ENCODE measurements at places on chromosomes 6 and 20. TPM values are rescaled to one million over a fixed set of nuclear protein-coding genes. Genes with fewer than 3 reads are reported as not detected.

The NOTCH4 gene
- polyA plus RNA-seq: 4.0 TPM

DNA sequence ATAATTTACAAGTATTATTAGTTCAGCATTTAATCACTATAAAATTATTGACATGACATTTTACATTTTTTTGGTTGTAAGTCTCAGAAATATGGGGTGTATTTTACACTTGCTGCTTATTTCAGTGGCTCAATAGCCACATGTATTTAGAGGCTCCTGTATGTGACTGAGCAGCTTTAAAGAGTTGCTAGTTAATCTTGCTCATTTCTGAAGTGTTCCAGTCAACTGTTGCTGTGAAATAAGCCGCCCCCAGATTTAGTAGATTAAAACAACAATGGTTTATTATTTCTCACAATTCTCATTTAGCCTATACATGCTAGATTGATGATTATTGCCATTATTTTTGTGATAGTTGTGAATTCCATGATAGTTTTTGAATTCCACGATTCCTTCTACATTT lies 23.0 kb downstream of the CD109 start:
- DNase-seq: no peak

The ZSCAN26 gene
- 16.1 TPM for polyA plus RNA-seq

- peak; percentile 67 for DNase-seq
These were observed 88.2 kb upstream of the BHLHE23 start for GRCh38 chr20:63094767-63095499.

GRCh38 chr6:145863988-145864616 lies 49.5 kb upstream of the FBXO30 start:
- DNase-seq: no peak

- DNase-seq: no peak
These were observed 1.8 kb downstream of the WDR46 start for GRCh38 chr6:33286946-33287914.

The C6orf47 gene
- polyA plus RNA-seq: 7.5 TPM

- DNase-seq: no peak
These were observed 453.0 kb upstream of the SULF2 start for GRCh38 chr20:48238326-48238725.

DNA sequence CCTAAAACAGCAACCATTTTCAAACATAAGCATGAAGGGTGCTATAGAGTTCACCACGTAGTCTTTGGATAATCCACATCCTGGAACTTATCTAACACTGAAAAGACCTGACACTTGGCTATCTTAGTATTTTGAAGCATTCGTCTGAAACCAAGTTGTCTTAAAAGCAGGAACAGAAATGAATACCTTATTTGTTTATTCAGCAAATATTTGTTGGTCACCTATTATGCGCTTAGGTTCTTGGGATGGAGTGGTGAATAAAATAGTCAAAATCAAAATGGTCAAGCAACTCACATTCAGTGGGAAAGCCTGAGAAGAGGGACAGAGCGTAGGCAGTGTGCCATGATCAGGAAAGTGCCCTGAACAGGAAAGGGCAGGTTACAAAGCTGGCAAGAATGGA lies 188.4 kb upstream of the COL21A1 start:
- DNase-seq: no peak

DNA sequence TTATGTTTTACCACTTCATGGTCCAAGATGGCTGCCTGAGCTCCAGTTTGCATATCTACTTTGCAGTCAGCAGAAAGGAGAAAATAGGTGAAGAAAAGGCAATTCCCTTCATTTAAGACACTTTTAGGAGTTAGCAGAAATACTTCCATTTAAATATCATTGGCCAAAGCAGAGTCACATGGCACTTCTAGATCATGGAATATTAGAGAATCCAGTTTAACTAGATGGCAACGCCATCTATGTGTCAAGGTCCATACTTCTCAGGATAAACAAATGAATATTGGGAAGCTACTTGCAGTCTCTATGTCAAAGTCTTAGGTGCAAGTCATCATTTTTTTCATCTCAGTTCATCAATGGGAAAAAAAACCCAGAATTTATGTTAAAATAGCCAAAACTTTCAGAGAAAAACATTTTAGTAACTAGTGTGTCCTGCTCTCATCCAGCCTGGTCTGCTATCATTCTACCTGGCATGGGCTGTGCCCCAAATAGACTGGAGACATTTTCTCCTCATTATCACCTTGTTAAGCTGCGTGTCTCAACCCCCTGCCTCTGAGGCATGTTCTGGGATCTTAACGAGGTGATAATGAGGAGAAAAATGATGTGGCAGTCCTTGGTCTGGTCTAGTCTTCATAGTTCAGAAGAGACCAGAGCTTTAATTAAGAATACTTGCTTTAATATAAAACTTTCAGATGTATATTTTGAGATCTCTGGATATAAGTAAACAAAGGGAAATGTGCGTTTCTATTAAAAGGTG lies 227.3 kb downstream of the TBX18 start:
- DNase-seq: no peak

- no peak for DNase-seq
These were observed 499.1 kb upstream of the MAN1A1 start for GRCh38 chr6:119848696-119849095.

- no peak for DNase-seq
These were observed 47.4 kb downstream of the STK38 start for GRCh38 chr6:36499918-36500317.

- no peak for DNase-seq
These were observed 71.2 kb upstream of the SMIM8 start for GRCh38 chr6:87251225-87251624.

The TNXB gene
- 86.1 TPM for polyA plus RNA-seq

The HRH3 gene
- polyA plus RNA-seq: not detected

GRCh38 chr6:63097222-63097621 lies 114.0 kb upstream of the FKBP1C start:
- DNase-seq: no peak

- DNase-seq: no peak
These were observed 867 bp upstream of the AKAP7 start for GRCh38 chr6:131134220-131134979.

GRCh38 chr6:51936531-51937290 lies 150.7 kb downstream of the PKHD1 start:
- no peak for DNase-seq

DNA sequence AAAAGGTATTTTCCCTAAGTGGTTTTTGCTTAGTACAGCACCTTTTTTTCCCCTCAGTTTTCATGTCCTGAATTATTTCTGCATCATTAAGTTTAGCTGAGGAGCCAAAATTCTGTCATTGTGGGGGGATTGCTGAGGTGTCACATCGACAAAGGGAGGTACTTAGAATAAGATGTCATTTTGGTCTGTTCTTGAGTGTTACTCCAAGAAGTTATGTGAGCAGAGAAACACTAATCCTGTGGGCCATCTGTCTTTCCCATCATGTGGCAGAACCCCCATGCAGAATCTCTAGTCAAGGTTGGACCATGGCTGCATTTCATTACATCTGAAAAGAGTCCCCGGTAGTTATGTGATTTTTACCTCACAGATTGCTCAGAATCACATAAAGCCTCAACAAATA lies 167.8 kb upstream of the CENPW start:
- DNase-seq: no peak

The PM20D2 gene
- polyA plus RNA-seq: 7.3 TPM

DNA sequence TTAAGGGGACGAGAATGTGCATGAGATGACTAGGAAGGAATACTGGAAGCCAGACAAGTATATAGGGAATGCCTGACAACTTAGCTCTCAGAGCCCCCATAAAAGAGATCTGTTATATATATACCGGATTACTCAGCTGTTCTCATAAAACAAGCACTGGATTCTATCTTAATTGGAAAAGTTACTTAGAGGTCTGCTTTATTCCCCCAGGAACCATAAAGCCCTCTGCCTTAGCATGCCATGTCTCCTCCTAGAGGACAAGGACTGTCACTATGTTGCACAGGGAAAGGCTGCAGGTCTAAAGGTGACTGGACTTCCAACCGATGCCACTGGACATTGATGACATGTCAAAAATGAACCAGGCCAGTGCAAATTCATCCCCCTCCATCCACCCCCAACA lies 6.4 kb downstream of the EXOC2 start:
- no peak for DNase-seq
